Activated naive CD4-positive, alpha-beta T cell treated with anti-CD3 and anti-CD28 coated beads for 36 hours (primary cell): ENCODE measurements at places on chromosomes 2 and 18. TPM values are rescaled to one million over a fixed set of nuclear protein-coding genes. Genes with fewer than 3 reads are reported as not detected.

The MMADHC gene
- 143 TPM for total RNA-seq

The ABCG5 gene
- total RNA-seq: not detected

The UGT1A6 gene
- total RNA-seq: not detected

The VIT gene
- total RNA-seq: not detected

DNA sequence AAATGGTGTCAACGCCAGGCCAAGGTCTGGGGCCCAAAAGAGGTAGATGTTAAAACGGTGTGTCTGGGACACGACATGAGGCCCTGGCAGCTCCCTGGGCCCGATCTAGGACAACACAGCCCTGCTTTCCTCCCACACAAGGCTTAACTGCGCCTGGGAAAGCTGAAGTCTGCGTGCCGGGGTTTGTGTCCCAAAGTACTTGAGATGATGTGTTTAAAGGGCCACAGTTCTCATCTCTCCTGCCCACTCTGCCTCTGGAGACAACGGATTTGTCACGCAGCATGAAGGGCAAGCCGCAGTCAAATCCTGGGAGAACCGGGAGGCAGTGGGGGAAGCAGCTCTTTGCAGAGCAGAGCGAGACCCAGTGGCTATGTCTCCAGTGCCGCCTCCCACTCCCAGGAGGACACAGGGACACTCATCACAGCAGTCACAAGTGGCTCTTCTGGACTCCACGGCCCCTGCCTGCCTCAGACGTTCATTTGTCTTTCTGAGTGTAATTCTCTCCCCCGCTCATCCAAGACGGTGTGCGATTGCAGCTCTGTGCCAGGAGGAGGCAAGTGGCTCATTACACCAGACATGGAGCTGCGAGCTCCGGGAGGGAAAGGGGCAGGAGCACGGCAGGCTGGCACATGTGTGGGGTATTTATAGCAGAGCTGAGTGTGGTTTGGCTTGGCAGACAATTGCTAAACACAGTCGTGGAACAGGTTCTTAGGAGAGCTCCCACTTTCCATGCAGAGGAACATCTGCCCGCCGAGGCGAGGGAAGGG is 57.7 kb upstream of the SEMA4C start:
- DNase-seq: no peak

DNA sequence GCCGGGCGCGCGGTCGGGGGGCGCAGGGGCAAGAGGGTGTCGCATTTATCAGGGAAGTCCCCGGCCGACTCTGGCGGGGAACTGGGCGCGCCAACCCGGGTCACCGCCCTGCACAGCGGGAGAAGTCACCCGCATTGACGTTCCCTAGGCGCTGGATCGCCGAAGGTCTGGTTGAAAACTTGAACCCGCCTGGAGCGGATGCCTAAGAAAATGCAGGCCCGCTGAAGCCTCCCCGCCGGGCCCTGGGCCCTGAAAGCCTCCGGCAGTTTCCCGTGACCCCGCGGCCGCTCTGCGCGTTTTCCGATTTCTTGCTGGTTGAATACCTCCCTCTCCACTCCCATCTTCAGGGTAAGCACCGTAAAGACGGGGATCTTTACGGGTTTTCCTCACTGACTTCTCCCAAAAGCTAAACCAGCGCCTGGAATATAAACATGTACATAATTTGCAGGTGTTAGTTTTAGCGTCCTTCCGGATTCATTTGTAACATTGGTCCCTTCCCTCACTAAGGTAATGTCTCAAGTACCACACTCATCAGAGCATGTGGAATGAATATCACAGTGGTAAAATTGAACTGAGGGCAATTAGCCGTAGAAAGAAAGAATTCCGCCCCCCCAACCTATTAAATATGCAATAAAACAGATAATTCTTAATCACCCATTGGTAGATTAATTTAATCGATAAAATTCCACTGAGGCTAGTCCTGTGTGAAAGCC is 675 bp upstream of the SPIRE1 start:
- DNase-seq: peak; percentile 7

GRCh38 chr2:228875152-228875900 is 395.8 kb downstream of the PID1 start:
- DNase-seq: no peak

DNA sequence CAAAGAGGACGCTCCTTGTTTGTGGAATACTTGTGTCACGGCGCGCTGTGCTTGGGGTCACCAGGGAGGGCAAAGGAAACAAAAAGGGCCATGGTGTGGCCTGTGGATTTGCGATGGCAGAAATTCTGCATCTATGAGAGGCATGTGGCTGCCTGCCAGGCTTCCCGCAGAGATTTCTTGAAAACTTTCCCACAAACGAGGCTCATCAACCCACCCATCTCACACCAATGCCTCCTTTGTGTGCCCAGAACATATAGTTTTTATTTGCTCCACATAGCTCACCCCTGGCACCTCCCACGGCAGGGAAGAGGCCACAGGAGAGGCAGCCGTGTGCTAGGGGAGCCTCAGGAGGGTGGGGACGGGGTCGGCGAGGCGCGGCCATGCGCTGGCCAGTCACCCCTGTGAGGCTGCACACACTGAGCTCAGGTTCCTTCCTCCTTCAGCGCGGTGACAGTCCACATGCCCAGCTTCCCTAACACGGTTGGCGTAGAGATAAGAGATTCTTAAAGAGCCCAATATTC is 100.3 kb downstream of the MBP start:
- no peak for DNase-seq

GRCh38 chr2:197620133-197620532 is 55.3 kb downstream of the RFTN2 start:
- no peak for DNase-seq

DNA sequence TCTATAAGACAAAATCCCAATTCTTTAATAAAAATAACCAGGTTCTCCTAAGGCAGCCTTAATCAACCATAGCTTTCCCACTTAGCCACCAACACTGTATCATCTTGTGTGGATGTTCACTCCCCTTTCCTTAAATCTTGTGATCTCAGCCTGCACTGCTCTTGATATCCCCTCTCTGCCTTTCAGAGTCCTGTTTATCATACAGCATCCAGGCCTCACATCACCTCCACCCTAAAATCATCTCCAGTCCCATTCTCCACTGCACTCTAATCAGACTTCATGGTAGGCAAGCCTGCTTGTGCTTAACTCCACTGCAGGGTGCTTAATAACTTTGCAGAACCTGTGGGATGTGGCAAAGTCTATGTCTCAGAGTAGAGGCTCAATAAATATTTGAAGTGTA is 18.8 kb downstream of the ARHGAP15 start:
- DNase-seq: no peak

DNA sequence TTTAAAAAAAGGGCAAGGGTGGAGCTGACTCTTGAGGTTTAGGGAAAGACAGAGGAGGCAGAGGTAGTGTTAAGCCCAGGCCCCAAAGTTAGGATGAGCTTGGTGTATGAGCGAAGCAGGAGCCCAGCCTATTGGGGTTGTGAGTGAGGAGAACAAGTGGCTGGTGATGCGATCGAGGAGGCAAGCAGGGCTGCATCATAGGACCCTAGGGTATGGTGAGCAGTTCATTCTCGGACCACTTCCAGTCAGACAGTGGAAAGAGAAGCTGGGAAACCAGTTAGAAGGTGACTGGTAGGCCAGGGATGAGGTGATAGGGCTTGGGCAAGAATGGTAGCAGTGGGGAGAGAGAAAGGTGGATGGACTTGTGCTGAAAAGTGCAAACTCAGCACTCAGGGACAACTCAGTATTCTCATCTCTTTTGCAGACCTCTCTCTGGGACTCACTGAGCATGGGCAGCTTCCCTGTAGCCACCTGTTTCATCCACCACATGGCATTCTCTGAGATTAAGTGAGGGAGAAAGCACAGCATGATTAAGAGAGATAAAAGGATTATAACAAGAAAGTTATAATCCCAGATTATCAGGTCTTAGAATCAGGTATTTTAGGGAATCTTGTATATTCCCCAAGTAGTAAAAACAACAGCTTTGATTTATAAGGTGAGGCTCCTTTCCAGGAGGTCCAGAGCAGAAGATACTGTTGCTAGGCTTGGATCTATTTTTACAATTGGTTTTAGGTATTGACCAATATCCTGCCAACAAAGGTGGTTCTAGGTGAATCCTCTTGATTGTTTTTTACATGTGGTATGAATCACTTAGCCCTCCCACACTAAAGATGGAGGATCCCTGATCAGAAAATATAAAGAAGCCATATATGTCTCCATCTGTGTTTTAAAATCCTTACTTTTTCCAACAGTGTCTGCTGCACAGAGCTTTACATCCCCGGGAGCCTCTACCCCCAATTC is 38.3 kb downstream of the XRCC5 start:
- DNase-seq: no peak

GRCh38 chr2:141529659-141530058 is 601.2 kb downstream of the LRP1B start:
- DNase-seq: no peak

- no peak for DNase-seq
These were observed 424.5 kb downstream of the RAD51AP2 start for GRCh38 chr2:17093712-17094111.

DNA sequence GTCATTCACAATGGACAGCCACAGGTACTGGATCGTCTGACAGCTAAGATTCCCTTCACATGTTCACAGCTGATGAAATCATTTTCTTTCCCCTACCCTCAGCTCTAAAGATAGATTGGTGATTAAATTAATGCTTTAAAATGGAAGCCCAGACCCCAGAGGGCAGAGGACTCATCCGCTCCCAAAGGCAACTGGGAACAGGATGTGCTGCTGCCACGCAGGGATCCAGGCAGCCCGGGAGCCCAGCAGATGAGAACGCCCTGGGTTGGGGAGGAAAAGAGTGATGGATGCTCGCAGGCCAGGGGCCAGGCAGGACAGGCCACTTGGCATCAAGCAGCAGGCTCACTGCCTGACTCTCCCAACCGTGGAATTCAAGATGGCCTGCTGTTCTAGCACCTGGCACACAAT is 41.3 kb downstream of the HDHD2 start:
- no peak for DNase-seq

DNA sequence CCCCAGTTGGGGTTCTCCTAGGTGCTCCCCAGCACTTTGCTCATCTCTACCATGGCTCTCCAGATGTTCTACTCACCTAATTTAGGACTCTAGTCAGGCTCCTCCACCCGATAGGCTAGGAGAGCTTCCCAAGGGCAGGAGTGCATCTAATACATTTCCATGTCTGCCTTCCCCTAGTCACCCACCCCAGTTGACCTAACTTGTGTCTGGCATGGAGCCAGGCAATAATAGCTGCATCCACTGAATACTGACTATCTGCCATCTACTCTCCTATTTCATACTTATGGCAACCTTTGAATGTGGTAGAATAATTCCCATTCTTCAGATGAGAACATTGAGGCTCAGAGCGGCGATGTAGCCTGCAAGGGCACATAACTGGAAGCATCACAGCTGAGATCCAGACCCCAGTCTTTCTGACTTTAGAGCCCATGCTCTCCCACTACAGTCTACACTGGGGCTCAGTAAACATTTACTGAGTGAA is 71.8 kb upstream of the YWHAQ start:
- no peak for DNase-seq

GRCh38 chr2:38386377-38386776 is 9.3 kb upstream of the ATL2 start:
- no peak for DNase-seq

DNA sequence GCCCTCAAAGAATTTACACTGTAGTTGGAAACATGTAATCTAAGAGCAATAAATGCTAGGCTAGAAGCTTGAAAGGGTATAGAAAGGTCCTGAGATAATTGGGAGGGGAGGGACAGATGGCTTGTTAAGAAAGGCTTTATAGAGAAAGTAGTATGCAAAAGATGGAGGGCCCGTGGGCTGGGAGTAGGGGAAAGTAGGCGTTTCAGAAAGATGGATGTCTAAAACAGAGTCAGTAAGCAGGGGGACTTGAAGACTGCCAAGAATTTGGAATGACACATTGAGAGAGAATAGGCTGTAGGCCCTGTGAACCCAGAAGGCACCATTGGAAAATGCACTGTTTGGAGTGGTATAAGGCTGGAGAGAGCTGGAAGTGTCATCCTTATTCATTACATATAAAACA is 822 bp downstream of the PSMG2 start:
- peak; percentile 24 for DNase-seq

DNA sequence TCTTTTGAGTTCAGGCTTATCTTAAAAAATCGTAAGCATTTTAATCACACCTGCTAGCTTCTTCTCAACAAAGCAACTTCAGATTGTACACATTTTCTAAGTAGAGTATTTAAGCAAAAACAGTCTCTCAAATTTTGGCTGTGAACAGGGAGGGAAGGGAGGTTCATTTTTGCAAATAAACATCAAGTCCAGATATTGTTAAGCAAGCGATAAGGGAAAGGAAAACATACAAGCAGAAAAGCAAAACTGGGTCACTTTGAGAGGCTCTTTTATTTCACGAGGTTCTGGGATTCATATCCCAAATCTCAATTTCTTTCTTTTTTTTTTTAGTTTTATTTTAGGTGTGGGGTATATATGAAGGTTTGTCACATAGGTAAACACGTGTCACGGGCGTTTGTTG is 79.9 kb downstream of the SLC25A12 start:
- DNase-seq: no peak

DNA sequence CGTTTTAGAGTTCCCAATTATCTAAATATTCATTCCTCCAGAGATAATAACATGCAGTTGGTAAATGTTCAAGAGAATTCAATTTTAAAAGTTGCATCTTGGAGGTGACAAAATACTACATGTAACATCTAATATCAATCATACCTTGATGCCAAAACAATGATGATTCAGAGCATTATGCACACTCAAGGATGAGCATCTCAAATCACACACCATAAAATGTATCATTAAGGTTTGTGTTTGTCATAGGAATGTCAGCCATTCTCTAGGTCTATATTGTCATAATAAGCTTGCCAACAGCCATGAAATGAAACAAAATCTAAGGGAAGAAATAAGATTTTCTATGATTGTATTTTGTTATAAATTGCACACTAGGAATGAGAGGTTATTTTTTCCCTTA is 1667.0 kb downstream of the DPP10 start:
- no peak for DNase-seq

DNA sequence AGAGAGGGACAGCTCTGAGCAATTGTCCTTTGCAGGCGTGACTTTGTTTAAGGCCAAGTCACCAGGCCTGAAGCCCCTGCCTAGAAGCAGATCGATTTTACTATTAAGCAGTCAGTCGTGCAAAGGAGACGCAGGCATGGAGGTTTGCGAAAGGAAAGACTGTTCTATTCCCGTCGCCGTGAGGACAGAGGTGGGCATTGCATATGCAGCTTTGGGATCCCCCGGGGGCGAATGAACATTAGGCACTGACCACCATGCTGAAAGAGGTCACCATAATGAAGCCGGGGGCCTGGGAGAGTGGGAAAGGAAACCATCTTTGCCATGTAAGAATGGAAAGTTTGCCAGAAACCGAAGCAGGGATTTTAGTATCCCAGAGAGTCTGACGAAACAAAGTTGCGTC is 231.6 kb downstream of the BCL11A start:
- DNase-seq: no peak

DNA sequence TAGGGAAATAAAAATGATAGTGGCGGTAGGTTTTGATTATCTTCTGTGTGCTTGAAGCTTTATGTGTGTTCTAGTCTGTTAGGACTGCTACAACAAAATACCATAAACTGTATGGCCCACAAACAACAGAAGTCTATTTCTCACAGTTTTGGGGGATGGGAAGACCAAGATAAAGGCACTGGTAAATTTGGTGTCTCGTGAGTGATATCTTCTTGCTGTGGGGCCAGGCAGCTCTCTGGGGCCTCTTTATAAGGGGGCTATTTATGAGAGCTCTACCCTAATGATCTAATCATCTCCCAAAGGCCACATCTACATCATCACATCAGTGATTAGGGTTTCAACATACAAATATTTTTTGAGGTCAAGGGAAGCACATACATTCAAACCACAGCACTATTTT is 86.8 kb upstream of the SPHKAP start:
- no peak for DNase-seq

GRCh38 chr2:26922405-26923188 is 47.8 kb upstream of the MAPRE3 start:
- DNase-seq: peak; percentile 63
